ENCODE measurements at places on chromosomes 13 and 19. TPM values are rescaled to one million over a fixed set of nuclear protein-coding genes. Genes with fewer than 3 reads are reported as not detected.

GRCh38 chr19:55820037-55820436 lies 11.8 kb downstream of the NLRP11 start:
- no peak overlapping the region for H3K4me3 ChIP-seq
- no peaks in the 10 kb centered on the region for H3K27me3 ChIP-seq
- DNase-seq, result no peak
- no peak overlapping the region for H3K27ac ChIP-seq
- no peaks in the 10 kb centered on the region for H3K36me3 ChIP-seq

GRCh38 chr19:44570984-44571684 lies 41.7 kb upstream of the CEACAM20 start:
- peak overlapping the region; percentile 30 for H3K4me3 ChIP-seq
- H3K27ac ChIP-seq, result no peak overlapping the region
- no peaks in the 10 kb centered on the region for H3K36me3 ChIP-seq
- peak; percentile 28 for DNase-seq
- H3K4me1 ChIP-seq, result no peaks in the 10 kb centered on the region

GRCh38 chr13:79695754-79696153 lies 214.8 kb downstream of the NDFIP2 start:
- H3K4me1 ChIP-seq, result no peaks in the 10 kb centered on the region
- no peak overlapping the region for H3K4me3 ChIP-seq
- no peak overlapping the region for H3K27ac ChIP-seq
- no peak for DNase-seq
- no peaks in the 10 kb centered on the region for H3K27me3 ChIP-seq

- H3K4me1 ChIP-seq, result no peaks in the 10 kb centered on the region
- no peaks in the 10 kb centered on the region for H3K27me3 ChIP-seq
- no peak overlapping the region for H3K27ac ChIP-seq
- H3K36me3 ChIP-seq, result no peaks in the 10 kb centered on the region
- no peak overlapping the region for H3K4me3 ChIP-seq
- DNase-seq, result no peak
These were observed 289.2 kb downstream of the FGF9 start for GRCh38 chr13:21960108-21960507.

DNA sequence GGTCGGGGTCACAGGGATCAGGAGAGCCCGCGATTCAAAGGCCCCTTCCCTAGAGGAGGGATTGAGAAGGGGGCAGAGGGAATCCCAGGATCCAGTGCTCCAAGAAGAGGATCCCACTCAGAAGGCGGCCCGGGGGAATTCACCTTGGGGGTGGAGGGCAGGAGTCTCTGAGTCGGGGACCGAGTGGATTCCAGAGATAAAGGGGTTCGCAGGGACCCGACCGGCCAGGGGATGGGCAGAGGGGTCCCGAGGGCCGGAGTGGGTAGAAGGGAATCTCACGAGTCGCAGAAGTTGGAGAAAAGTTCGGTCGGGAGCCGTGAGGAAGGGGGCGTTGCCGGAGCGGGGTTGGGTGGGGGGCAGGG lies 261 bp downstream of the PRKD2 start:
- H3K27ac ChIP-seq, result peak overlapping the region; percentile 95
- no peak for DNase-seq
- H3K36me3 ChIP-seq, result peaks cover 23% of the 10 kb centered on the region
- no peaks in the 10 kb centered on the region for H3K27me3 ChIP-seq

GRCh38 chr13:49828453-49828852 lies 36.0 kb upstream of the KPNA3 start:
- no peak for DNase-seq
- H3K4me3 ChIP-seq, result no peak overlapping the region
- H3K36me3 ChIP-seq, result no peaks in the 10 kb centered on the region
- H3K27me3 ChIP-seq, result no peaks in the 10 kb centered on the region
- H3K27ac ChIP-seq, result no peak overlapping the region
- no peaks in the 10 kb centered on the region for H3K4me1 ChIP-seq

GRCh38 chr13:99911069-99911964 lies 60.2 kb downstream of the ZIC5 start:
- no peak for DNase-seq
- H3K27ac ChIP-seq, result no peak overlapping the region
- H3K4me3 ChIP-seq, result no peak overlapping the region
- H3K4me1 ChIP-seq, result no peaks in the 10 kb centered on the region

- no peak for DNase-seq
- H3K4me1 ChIP-seq, result no peaks in the 10 kb centered on the region
- no peaks in the 10 kb centered on the region for H3K27me3 ChIP-seq
These were observed 20.6 kb upstream of the USP29 start for GRCh38 chr19:57099199-57099661.

GRCh38 chr19:33472226-33472625 lies 49.4 kb downstream of the PEPD start:
- H3K4me3 ChIP-seq, result no peak overlapping the region
- H3K27ac ChIP-seq, result no peak overlapping the region
- peak; percentile 30 for DNase-seq
- no peaks in the 10 kb centered on the region for H3K36me3 ChIP-seq
- H3K4me1 ChIP-seq, result no peaks in the 10 kb centered on the region

GRCh38 chr13:74625541-74625940 lies 491.3 kb upstream of the KLF12 start:
- no peak for DNase-seq
- no peak overlapping the region for H3K4me3 ChIP-seq
- H3K36me3 ChIP-seq, result no peaks in the 10 kb centered on the region
- no peaks in the 10 kb centered on the region for H3K27me3 ChIP-seq
- H3K27ac ChIP-seq, result no peak overlapping the region

DNA sequence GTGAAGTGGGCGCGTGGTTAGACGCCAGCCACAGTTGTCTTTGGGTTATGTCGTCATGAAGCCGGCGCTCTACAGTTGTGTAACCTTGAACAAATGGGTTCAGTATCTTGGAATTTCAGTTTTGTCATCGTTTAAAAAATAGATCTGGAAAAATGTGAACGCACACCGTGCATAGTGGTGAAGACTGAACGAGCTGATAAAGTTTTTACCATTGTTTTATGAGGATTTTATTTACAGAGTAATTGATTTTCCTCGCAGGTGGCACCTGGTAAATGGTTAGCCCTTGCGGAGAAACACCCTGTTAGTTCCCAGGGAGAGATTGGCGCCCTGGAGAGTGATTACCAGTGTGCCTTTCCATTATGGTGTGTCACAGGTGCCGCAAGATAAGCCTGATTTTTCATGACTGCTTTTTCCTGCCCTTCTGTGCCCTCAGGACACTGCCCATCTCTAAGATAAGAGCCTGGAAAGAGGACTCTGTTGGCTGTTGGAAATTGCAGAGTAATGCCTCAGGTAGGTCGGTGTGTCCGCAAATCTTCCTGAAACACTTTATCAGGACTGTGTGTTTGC lies 577 bp downstream of the ZNF181 start:
- DNase-seq, result no peak
- H3K27me3 ChIP-seq, result no peaks in the 10 kb centered on the region
- peaks cover 33% of the 10 kb centered on the region for H3K36me3 ChIP-seq
- H3K4me1 ChIP-seq, result peaks cover 24% of the 10 kb centered on the region
- peak overlapping the region; percentile 94 for H3K27ac ChIP-seq
- peak overlapping the region; percentile 68 for H3K4me3 ChIP-seq

GRCh38 chr13:80341756-80342370 lies 937 bp upstream of the SPRY2 start:
- no peaks in the 10 kb centered on the region for H3K36me3 ChIP-seq
- DNase-seq, result peak; percentile 57
- peak overlapping the region; percentile 97 for H3K27ac ChIP-seq
- no peaks in the 10 kb centered on the region for H3K4me1 ChIP-seq
- H3K27me3 ChIP-seq, result no peaks in the 10 kb centered on the region

DNA sequence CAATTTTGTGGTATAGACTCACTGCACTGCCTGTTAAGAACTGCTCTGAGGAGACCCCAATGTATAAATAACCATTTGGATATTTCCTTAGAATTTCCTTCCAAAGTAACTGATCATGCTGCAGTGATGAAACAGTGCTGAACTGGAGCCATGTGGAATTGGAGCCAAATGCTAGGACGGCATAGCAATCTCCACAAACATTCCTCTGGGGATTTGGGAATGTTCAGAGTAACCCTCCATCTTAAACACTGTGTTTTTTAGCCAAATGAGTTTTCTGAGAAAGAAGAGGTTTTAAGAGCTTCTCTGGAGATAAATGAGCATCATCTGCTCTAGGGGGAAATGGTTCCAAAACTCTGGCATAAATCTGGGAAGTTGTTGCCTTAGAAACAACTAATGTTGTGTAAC lies 98.2 kb downstream of the OLFM4 start:
- H3K27me3 ChIP-seq, result no peaks in the 10 kb centered on the region
- H3K36me3 ChIP-seq, result no peaks in the 10 kb centered on the region
- DNase-seq, result no peak
- H3K27ac ChIP-seq, result no peak overlapping the region
- H3K4me3 ChIP-seq, result no peak overlapping the region

GRCh38 chr13:24215126-24215525 lies 54.6 kb downstream of the SPATA13 start:
- no peak overlapping the region for H3K4me3 ChIP-seq
- no peaks in the 10 kb centered on the region for H3K27me3 ChIP-seq
- peak overlapping the region; percentile 6 for H3K27ac ChIP-seq
- no peaks in the 10 kb centered on the region for H3K4me1 ChIP-seq

DNA sequence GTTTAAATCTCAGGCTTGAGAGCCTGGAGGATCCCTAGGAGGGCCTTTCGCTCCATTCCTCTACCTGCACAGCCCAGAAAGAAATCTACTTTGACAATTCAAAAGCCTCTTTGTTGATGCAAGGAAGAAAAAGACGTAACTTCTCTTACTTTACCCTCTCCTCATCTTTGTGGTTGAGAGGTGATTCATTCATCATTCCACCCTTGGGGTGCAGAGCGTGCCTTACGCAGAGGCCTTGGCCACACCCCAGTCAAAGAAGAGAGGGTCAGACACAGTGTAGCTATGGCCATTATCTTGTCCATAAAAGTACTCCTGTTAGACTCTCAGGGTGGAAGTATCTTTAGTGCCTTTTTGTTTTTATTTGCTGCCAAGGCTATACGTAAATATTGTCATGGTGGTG lies 184.0 kb downstream of the IRS2 start:
- no peak for DNase-seq
- no peaks in the 10 kb centered on the region for H3K4me1 ChIP-seq
- H3K4me3 ChIP-seq, result no peak overlapping the region
- H3K36me3 ChIP-seq, result no peaks in the 10 kb centered on the region
- no peaks in the 10 kb centered on the region for H3K27me3 ChIP-seq
- no peak overlapping the region for H3K27ac ChIP-seq

DNA sequence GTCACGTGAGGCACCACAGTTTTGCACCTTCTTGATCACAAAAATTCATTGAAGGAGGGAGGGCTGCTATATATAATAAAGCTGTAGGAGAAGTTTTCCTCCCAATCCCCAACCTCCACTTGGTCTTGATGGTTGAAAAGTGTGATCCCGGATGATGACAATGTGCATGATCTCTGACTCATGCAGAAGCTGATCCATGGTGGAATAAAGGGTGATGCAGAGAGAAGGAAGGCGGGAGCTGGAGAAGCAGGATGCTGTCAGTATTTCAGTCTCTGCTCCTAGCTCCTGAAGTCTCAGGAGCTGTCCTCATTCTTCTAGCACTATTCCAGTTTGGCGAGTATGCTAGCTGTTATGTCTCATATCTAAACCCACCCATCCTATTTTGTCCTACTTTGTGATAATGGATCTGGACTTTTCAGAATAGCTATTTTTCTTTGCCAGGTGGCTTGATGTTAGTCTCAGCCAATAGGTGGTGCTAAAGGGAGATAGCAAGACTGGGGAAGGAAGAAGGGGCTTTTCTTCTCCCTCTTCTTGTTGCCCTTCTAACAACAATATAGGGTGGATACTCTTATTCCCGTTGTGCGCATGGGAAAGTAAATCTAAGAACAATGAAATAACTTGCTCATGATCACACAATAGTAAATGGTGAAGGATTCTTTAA lies 65.6 kb upstream of the HTR2A start:
- no peaks in the 10 kb centered on the region for H3K36me3 ChIP-seq
- no peak for DNase-seq
- H3K27me3 ChIP-seq, result no peaks in the 10 kb centered on the region
- no peaks in the 10 kb centered on the region for H3K4me1 ChIP-seq
- no peak overlapping the region for H3K27ac ChIP-seq

DNA sequence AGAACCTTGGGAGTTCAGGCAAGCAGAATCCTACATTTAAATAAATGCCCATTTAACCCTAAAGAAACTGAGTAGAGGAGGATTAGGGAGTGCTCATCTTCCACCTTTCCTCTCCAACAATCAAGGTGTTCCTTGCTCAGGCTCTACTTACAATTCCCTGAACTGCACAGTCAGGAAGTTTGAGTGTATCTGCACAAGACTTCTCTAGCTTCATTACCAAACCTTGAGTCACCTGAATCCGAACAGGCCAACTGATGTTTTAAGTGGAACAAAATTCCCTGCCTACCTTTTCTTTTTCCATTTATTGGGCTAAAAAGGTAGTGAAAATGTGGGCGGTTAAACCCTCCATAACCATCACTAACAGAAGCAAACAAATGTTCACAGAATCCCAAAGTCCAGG lies 78.3 kb downstream of the FOXO1 start:
- H3K27ac ChIP-seq, result no peak overlapping the region
- H3K36me3 ChIP-seq, result no peaks in the 10 kb centered on the region
- DNase-seq, result no peak
- peaks cover 3% of the 10 kb centered on the region for H3K4me1 ChIP-seq
- no peak overlapping the region for H3K4me3 ChIP-seq

- no peaks in the 10 kb centered on the region for H3K4me1 ChIP-seq
- H3K27ac ChIP-seq, result no peak overlapping the region
- no peaks in the 10 kb centered on the region for H3K27me3 ChIP-seq
These were observed 11.2 kb upstream of the F2RL3 start for GRCh38 chr19:16877581-16877980.

- no peaks in the 10 kb centered on the region for H3K4me1 ChIP-seq
- no peak overlapping the region for H3K4me3 ChIP-seq
- H3K27me3 ChIP-seq, result no peaks in the 10 kb centered on the region
- H3K36me3 ChIP-seq, result no peaks in the 10 kb centered on the region
- H3K27ac ChIP-seq, result no peak overlapping the region
These were observed 68.2 kb downstream of the RASL11A start for GRCh38 chr13:27338816-27339215.

The KLK14 gene
- total RNA-seq, result 1.1 TPM

The NLRP4 gene
- total RNA-seq, result not detected

The TEX101 gene
- total RNA-seq, result not detected

The FXYD1 gene
- total RNA-seq, result not detected

The FUT2 gene
- total RNA-seq, result 47.6 TPM

The PSG3 gene
- total RNA-seq, result not detected

The PTGIR gene
- total RNA-seq, result 3.4 TPM

The NTF4 gene
- total RNA-seq, result not detected

The KLK12 gene
- total RNA-seq, result not detected
